ENCODE measurements at places on chromosomes 6 and 20.

DNA sequence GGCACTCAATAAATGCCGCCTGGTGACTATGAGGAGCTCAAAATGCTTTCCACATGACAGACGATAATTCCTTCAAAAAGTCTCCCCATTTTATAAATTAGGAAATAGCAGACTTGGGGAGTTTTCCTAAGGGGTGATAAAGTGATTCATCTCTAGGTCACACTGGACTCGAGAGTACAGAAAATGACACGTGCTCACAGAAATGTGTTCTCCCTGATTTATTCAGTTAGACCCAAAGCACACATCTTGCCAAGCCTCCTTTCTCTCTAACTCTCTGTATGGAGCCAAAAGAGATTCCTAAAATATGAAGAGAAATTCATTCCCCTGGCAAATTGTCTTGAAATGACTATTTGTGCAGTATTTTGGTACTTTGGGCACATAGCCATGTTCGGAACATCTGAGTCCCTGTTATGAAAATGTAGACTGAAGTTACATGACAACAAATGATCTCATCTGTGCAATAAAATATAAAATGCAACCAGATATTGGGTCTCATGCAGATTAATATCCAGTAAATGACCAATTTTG, 381.1 kb downstream of the TFAP2B start:
- no peak for DNase-seq

GRCh38 chr6:150377211-150377781, 8.5 kb downstream of the IYD start:
- DNase-seq = peak; percentile 17

DNA sequence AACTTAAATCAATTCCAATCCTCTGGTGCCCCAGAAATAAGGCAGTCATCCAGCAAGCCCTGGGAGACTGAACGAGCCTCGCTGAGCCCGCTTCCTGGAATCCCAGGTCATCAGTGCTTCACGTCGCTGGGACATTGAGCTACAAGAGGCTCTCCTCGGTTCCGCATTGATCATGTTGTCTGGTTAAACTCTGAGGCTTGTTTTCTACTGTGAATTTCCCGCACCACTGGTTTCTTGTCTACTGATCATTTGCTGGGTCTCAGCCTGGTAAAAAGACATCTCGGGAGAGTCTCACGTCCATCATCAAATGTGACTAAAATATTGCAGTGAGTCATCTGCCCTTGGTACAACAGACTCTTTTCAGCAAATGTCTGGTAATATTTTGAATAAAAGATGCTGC, 569.2 kb downstream of the QKI start:
- DNase-seq = no peak

DNA sequence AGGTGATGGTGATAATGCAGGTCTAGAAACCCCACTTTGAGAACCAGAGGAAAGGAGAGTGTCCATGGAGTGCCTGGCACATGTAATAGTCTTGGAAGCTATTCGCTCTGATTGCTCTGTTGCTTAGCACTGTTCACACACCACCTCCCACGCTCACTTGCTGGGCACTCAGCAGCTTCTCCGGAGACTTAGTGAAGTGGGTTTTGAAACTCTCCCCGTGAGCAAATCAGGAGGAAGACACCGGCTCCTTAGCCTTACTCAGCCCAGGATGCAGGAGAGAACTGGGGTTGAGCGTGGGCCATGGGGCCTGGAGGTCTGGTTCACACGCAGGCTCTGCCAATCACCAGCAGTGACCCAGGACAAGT, 22.2 kb downstream of the BMP7 start:
- no peak for DNase-seq

DNA sequence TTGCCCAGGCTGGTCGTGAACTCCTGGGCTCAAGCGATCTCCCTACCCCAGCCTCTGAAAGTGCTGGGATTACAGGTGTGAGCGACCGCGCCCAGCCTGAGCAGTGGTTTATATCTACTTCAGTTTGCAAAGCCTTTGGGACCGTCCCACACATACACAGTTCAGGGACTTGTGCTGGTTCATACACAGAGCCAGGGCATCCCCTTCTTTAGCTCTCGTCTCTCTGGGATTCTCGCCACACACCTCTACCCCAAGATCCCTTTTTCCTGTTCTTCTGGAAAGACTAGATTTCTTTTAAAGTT, 12.5 kb downstream of the CAP2 start:
- no peak for DNase-seq

- peak; percentile 70 for DNase-seq
Observed at GRCh38 chr20:561437-562231, 18.0 kb upstream of the CSNK2A1 start.

DNA sequence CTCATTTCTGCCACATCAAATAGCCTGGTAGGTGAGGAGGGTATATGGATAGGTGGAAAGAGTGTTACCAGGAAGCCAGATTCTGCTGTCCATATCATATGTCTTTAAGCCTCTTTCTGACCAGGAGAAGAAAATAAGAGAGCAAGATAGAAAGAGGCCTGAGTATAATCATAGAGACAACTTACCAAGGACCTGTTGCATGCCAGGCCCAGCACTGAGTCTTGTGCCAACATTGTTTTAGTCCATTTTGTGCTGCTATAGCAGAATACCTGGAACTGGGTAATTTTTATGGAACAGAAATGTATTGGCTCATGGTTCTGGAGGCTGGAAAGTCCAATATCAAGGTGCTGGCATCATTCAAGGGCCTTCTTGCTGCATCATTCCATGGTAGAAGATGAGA, 7.3 kb upstream of the ADA start:
- DNase-seq = no peak

GRCh38 chr6:161498359-161498758, 224.5 kb upstream of the AGPAT4 start:
- DNase-seq = peak; percentile 59

- no peak for DNase-seq
Observed at GRCh38 chr20:62828051-62828450, 11.2 kb downstream of the COL9A3 start.

DNA sequence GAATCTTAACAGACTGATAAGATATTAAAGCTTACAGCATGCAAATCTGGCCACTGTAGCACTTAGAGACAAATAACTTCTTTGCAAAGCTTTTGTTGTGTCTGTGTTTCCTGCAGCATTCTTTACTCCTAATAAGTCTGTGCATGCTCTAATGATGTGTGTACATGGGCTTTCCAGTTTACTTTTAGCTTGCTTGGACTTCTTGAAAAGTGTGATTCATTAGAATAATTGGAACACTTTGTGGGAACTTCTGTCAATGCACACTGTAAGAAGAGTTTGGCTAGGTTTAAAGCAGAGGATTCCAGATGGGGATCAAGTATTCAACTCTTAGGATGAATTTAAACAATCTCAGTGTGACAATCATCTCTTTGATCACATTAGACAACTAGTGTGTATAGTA, 22.1 kb upstream of the TINAG start:
- no peak for DNase-seq

DNA sequence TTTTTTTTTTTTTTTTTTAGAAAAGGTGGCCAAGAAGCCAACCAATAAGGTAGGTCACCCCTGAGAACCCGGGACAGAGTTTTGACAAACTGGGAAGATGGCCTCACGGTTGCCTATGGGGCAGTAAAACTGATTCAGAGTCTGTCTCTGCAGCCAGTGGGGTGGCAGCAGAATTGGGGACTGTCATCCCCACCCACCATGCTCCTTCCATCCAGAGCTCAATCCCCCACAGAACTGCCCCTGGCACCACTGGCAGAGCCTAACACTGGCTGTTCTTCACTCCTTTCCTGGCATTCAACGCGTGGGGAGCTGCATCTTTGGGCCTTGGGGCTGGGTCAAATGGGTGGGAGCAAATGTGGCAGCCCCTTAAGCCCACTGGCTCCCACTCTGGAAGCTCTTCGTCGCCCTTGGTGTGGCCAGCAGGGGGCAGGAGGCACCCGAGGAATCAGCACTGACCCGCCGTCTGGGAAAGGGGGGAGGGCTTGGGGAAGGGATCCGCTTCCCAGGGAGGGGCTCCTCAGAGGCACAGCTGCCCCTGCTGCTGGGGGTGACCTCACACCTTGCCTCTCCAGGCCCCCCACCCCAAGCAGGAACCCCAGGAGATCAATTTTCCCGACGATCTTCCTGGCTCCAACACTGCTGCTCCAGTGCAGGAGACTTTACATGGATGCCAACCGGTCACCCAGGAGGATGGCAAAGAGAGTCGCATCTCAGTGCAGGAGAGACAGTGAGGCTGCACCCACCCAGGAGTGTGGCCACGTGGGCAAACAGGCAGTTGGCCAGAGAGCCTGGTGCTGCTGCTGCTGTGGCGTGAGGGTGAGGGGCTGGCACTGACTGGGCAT, 10.4 kb downstream of the CD40 start:
- peak; percentile 41 for DNase-seq

- DNase-seq = peak; percentile 33
Observed at GRCh38 chr6:36323062-36323461, 13.6 kb downstream of the BNIP5 start.

DNA sequence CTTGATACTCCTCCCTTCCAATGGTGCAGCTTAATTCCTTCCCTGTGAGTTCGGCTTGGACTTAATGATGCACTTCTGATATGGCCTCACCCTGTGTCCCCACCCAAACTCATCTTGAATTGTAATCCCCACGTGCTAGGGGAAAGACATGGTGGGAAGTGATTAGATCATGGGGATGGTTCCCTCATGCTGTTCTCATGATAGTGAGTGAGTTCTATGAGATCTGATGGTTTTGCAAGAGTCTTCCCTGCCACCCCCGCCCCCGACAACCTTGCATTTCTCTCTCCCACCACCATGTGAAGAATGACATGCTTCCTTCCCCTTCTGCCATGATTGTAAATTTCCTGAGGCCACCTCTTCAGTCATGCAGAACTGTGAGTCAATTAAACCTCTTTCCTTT, 50.3 kb upstream of the HLA-G start:
- DNase-seq = no peak

GRCh38 chr6:53299331-53300005, 49.3 kb downstream of the ELOVL5 start:
- DNase-seq = no peak

- no peak for DNase-seq
Observed at GRCh38 chr20:13723011-13723410, 61.7 kb downstream of the ESF1 start.

GRCh38 chr6:145815309-145816274, 997 bp upstream of the FBXO30 start:
- DNase-seq = peak; percentile 50

DNA sequence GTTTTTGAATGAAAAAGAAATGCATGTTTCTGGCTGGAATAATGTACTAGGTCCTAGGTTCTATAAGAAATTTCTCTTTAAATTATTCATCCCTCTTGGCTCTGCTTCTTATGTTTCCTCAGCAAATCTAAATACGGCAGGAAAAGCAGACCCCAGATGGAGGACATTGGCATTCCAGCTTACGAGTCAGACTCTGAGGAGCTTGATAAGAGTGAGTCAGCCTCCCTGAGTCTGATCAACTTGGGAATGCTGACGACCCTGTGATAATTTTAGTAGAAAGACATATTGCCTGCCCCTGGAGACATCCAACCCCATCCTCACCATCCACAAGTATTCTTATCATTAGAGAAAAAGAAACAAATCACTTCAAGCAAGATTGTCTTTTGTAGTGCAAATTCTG, 509.7 kb upstream of the MARCKS start:
- DNase-seq = no peak

DNA sequence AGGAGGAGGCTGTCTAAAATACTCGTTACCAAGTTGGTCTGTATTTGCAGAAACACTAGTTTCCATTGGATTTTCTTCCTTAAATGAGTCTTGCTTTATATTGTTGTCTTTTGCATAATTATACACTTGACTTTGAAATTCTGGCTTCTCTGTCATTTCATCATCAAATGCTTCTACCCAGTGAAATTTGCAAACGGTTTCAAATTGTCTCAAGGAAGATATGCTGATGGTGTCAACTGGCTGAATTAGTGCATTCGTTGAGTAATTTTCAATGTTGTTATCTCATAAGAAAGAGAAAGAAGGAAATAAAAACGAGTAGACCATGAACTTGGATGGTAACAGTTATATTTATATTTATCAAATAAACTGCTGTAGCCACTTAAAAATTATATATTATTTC, 10.8 kb downstream of the CAGE1 start:
- no peak for DNase-seq

DNA sequence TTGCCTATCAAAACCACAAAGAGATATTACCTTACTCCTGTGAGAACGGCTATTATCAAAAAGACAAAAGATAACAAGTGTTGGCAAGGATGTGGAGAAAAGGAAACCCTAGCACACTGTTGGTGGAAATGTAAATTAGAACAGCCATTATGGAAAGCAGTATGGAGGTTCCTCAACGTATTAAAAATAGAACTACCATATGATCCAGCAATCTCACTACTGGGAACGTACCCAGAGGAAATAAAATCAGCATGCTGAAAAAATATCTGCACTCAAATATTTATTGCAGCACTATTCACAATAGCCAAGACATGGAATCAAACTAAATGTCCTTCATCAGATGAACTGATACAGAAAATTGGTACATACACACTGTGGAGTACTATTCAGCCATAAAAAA, 149.4 kb upstream of the MLN start:
- DNase-seq = no peak

GRCh38 chr6:18792866-18793265, 405.7 kb downstream of the RNF144B start:
- DNase-seq = no peak

Data from neuronal stem cell (in vitro differentiated cells).